Activated CD4-positive, alpha-beta memory T cell treated with anti-CD3 and anti-CD28 coated beads, Interleukin-2, amount 10 ng/mL, durations not matched to agents 7 days and 5 days (primary cell): ENCODE measurements at places on chromosomes 2 and 18. TPM values are rescaled to one million over a fixed set of nuclear protein-coding genes. Genes with fewer than 3 reads are reported as not detected.

- no peak for DNase-seq
Measured at GRCh38 chr2:168208652-168209051, 38.7 kb downstream of the STK39 start.

- no peak for DNase-seq
Measured at GRCh38 chr2:119873350-119874315, 113.9 kb downstream of the PTPN4 start.

GRCh38 chr2:158174495-158174894 lies 72.8 kb downstream of the UPP2 start:
- no peak for DNase-seq

DNA sequence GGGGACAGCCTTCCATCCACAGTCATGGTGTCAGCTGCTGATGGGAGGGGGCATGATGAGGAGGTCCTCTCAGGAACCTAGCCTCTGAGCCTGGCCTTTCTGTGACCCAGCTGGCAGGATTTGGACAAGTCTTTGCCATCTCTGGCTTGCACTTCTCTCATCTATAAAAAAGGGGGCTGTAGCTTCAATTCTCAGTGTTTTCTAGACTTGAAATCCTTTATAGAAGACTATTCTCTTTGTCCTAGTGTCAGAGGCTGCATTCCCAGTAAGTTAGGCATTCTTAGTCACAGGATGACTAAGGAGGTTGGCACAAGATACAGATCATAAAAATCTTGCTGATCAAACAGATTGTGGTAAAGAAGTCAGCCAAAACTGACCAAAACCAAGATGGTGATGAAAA lies 958.5 kb downstream of the CNTNAP5 start:
- DNase-seq, result no peak

The DSG1 gene
- not detected for total RNA-seq

- no peak for DNase-seq
Measured at GRCh38 chr2:155689791-155690190, 642.7 kb downstream of the NR4A2 start.

The CDH2 gene
- not detected for total RNA-seq

The CCNT2 gene
- total RNA-seq, result 35.8 TPM

GRCh38 chr2:74715880-74716279 lies 61.8 kb downstream of the SEMA4F start:
- DNase-seq, result no peak

DNA sequence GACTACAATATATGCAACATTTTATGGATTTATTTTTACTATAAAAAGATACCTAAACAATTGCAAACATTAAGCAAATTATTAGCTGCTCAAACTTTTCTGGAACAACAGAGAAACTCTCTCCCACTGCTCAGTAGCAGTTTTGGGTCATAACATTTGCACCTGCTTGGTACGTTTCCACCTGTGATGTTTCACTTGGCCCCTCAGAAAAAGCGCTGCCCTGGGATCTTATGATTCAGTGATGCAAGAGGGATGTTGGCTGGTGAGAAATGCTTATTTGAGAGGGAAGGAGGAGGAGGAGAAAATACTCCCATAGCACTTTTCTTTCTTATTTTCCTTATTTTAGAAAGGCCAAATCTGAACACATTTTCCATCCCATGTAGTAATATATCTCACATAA lies 9.2 kb downstream of the IRS1 start:
- DNase-seq, result no peak

DNA sequence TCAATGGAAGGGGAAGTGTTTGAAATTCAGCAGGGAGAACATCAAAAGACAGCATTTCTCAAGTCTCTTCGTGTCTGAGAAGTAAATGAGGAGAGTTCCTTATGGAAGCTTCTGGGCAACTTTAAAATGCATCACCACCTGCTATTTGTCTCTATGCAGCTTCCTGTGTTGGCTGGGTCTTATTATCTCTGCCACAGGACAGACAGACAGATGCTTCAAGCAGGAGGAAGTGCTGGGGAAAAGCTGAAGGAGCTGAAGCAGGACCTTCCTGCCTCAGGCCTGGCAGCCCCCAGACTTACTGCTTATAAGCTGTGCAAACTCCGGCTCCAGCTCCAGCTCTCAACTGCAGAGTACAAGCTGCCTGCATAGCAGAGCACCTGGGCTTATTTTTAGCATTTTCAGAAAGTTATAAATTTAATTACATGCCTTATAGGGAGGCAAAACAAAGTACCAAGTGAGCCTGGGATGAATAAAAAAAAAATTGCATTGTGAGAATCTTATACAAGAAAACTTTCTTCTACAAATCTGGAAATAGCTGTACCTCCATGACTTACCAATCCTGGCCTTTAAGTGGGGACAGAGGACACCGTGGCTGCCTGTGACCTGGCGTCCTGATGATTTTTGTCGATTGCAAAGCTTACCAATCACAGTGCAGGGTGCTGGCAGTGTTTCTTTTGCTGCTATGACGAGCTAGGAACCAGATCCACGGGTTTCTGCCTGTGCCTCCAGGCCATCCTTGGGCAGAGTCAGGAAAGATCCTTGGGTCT lies 206.3 kb downstream of the SEPTIN10 start:
- DNase-seq, result no peak

- DNase-seq, result no peak
Measured at GRCh38 chr2:58047373-58047935, 848 bp downstream of the VRK2 start.

DNA sequence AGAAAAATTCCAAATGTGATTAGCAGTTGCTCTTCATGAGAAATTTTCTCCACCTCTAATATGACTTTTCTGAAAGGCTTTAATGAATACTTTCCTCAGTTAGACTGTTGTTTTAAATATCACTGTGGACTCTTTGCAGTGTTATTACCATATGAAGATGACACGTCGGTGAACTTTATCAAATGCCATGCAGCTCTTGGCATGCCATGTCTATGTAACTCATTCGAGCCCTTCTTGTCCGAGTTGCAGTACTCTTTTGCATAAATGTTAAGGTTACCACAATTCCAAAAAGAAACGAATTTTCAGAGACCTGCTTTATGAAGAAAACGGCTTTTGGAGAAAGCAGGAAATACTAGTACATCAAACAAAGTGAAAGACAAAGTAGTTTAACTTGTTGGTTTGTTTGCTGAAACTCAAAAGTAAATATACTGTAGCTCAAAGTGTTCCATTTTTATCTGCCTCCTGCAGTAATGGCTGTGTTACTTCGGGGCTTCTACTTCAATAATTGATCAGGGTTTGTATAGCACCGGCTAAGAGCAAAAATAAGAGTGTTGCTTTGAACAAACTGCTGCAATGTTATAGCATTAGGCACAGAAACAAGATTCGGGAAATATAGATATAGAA lies 204.1 kb downstream of the ARHGAP15 start:
- no peak for DNase-seq

GRCh38 chr2:8119782-8120505 lies 561.9 kb upstream of the ID2 start:
- DNase-seq, result no peak

- DNase-seq, result no peak
Measured at GRCh38 chr18:37836071-37836970, 270.7 kb upstream of the CELF4 start.

The FAHD2A gene
- total RNA-seq, result 35.8 TPM

The ZNF532 gene
- 4.2 TPM for total RNA-seq

The ALK gene
- total RNA-seq, result not detected

GRCh38 chr2:146661473-146662096 lies 1183.2 kb upstream of the ACVR2A start:
- DNase-seq, result no peak

- DNase-seq, result no peak
Measured at GRCh38 chr2:85318222-85319074, 9.3 kb downstream of the TGOLN2 start.

DNA sequence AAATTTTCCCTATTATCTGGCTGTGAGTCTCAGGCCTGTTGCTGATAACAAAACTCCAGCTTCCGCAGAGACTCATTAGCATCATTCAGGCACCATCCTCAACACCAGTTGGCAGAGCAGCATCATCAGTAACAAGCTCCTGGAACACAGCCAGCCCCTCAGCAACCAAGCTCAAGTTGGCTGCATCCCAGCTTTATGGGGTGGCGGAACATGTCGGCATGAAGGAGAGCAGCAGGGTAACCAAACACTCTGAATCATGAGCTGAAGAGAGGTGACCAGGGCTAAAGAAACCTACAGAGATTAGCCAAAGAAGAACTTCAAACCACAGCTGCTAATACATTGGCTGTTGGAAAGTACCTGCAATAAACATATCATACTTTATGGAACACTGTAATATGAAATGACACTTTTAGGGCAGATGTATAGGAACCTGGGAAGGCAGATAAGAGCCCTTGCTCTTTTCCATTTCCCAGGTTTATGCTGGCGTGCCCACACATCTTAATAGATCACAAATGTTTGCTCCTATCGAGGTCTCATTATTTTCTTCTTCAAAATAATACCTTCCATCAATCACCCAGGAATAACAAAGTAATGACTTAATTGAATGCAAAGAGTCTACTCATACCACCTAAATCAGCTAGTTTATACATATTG lies 63.8 kb downstream of the PDE11A start:
- no peak for DNase-seq

DNA sequence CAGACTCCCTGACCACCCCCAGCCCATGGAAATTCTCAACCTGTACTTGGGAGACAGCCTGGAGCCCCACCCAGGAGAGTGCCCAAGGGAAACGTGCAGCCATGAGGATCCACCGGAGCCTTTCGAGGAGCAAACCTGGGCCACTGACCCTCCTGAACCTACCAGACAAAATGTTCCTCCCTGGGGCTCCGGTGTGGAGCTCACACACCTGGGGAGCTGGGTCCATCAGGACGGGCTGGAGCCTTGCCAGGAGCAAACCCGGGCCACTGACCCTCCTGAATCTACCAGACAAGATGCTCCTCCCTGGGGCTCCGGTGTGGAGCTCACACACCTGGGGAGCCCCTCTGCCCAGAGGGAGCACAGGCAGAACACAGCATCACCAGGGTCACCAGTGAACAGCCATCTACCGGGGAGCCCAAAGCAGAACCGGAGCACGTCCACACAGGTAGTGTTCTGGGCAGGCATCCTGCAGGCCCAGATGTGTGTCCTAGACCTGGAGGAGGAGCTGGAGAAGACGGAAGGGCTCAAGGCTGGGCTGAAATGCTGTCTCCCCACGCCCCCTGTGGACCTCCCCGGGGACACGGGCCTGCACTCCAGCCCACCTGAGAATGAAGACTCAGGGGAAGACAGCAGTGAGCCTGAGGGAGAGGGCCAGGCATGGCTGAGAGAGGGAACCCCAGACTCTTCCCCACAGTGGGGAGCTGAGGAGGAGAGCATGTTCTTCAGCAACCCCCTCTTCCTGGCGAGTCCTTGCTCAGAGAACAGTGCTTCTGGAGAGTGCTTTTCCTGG lies 8.9 kb downstream of the PSD4 start:
- no peak for DNase-seq

GRCh38 chr2:182858671-182859070 lies 7.8 kb downstream of the FRZB start:
- DNase-seq, result no peak

DNA sequence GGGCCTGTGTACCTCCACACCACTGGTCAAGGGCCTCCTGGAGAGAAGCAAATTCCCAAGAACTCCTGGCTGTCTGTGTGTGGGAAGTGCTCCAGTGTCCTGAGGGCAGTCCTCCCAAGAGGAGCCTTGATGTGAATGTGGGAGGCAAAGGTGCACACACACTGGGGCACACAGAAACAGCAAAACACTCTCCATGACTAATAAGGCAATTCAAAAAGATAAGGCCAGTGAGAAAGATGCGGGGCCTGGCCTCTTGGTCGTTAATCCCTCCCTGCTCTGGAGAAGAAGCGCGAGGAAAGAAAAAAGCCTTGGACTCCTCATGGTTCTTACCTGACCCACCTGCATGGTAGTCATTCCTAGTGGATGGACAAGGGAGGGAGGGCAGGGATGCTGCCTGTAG lies 373.2 kb downstream of the SLC4A3 start:
- no peak for DNase-seq

DNA sequence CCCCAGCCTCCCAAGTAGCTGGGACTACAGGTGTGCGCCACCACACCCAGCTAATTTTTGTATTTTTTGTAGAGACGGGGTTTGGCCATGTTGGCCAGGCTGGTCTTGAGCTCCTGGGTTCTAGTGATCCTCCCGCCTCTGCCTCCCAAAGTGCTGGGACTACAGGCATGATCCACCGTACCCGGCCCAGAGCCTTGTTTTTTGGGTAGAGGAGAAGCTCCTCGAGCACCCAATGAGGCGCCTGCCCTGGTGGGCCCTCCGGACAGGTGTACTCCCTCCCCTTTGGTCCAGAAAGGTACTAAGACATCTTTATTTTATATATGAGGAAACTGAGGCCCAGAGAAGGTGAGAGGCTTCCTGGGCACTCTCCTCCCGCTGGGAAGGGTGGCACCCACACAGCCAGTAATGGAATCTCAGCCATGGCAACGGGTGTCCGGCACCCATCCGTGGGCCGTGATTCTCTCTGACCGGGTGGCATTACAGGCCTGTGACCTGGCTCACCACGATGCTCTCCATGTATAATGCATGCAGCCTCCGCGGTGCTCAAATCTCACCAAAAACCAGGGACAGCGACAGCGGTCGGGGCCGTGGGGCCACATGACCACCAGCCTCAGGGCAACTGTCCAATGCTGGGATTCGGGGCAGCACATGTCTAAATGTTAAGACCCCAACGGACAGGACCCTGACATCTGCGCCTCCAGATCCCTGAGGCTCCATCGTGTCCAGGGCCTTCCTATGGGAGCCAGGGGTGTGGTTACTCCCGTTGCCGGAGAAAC lies 16.8 kb upstream of the KLHL30 start:
- DNase-seq, result no peak

The MYOM1 gene
- total RNA-seq, result 1.7 TPM

DNA sequence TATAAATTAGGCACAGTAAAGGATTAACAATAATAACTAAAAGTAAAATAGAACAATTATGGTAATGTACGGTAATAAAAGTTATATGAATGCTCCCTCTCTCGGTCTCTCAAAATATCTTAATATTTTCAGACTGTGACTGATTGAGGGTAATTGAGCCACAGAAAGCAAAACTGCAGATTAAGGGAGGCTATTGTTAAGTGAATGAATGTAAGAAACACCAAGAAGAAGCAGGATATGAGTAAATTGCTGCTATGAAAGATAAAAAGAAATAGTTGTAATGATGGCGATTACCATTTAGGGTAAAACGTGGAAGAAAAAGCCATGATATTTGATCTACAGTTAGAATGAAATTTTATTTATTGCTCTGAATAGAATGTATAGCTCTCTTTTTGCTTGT lies 24.1 kb downstream of the GULP1 start:
- no peak for DNase-seq

DNA sequence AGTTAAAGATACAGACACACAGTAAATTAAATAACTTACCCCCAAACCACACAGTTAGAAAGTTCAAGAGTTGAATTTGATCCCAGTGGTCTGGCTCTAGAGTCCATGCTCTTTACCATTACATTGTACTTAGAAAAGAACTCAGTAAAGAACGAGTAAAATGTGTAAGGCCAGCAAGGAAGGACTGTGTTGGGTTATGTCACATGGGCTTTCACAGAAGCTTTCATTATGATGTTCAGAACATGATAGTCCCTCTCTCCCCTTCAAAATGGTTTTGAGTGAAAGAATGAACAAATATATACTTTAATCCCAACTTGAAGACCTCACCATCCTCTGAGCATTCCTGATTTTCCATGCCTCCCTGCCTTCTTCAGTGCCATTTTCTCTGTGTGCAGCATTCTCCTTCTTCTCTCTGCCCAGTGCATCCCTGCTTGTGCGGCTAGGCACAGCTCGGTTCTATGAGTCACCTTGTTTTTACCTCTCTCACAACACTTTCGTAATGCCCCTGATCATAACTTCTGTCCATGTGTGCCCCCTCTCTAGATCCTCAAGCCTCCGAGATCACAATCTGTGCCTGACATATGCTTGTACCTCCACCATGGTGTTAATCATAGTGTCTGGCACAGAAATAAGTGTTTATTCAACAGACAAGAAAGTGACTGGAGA lies 22.0 kb downstream of the RASGRP3 start:
- no peak for DNase-seq

The FAM228A gene
- 0.23 TPM for total RNA-seq

- DNase-seq, result no peak
Measured at GRCh38 chr2:4576075-4576474, 872.7 kb downstream of the DCDC2C start.
